ENCODE measurements at places on chromosomes 16 and 17.

- peak; percentile 25 for DNase-seq
These were observed 198.2 kb upstream of the CHMP6 start for GRCh38 chr17:80793421-80793820.

GRCh38 chr16:67999985-68000384 lies 701 bp upstream of the DPEP2 start:
- DNase-seq = no peak

- no peak for DNase-seq
These were observed 5.2 kb upstream of the TOB1 start for GRCh38 chr17:50871364-50871763.

DNA sequence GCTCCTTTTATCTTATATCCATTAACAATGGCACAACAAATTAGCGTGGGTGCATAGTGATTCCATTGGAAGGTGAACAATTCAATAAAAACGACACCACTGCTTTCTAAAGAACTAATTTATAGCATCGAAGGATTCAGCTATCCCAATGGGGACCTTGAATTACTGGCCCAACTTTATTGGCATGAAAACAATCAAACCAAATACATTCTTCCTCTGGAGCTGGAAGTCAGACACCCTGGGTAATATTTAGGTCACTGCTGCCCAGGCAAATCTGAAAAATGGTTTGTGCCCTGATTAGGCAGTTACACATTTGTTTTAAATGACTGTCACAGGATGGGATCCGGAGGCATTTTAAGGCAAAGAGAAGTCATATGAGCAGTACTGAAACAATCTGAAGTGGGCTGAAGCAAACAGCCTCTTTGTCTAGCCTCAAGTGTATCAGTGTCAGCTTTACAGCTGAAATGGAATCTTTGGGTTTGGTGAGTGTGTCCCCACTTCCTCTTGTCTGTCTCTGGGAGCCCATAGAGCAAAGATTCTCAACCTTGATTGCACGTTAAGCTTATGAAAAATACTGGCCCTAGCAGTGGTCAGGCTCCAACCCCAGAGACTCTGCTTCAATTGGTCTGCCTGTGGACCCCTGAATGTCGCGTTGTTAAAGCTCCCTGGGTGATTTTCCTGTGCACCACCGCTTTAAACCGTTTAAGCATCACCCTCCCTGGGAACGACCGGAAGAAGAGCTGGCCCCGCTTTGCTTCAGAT lies 30.3 kb downstream of the CDK5R1 start:
- DNase-seq = no peak

GRCh38 chr16:67865318-67865717 lies 7.5 kb upstream of the EDC4 start:
- peak; percentile 59 for DNase-seq

GRCh38 chr17:66310528-66311148 lies 8.2 kb downstream of the PRKCA start:
- DNase-seq = no peak

- DNase-seq = no peak
These were observed 4.0 kb upstream of the RNPS1 start for GRCh38 chr16:2271848-2272461.

GRCh38 chr16:6753553-6753952 lies 579.1 kb upstream of the RBFOX1 start:
- no peak for DNase-seq

DNA sequence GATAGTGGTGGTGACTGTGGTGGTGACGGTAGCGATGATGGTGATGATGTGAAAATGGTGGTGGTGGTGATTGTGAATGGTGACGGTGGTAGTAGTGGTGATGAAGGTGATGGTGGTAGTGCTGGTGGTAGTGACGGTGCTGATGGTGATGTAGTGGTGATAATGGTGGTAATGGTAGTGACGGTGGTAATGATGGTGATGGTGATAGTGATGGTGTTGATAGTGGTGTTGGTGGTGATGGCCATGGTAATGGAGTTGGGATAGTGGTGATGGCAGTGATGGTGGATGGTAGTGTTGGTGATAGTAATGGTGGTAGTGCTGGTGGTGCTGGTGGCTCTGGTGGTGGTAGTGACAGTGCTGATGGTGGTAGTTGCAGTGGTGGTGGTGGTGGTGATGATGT lies 14.7 kb upstream of the RBFOX1 start:
- DNase-seq = no peak

DNA sequence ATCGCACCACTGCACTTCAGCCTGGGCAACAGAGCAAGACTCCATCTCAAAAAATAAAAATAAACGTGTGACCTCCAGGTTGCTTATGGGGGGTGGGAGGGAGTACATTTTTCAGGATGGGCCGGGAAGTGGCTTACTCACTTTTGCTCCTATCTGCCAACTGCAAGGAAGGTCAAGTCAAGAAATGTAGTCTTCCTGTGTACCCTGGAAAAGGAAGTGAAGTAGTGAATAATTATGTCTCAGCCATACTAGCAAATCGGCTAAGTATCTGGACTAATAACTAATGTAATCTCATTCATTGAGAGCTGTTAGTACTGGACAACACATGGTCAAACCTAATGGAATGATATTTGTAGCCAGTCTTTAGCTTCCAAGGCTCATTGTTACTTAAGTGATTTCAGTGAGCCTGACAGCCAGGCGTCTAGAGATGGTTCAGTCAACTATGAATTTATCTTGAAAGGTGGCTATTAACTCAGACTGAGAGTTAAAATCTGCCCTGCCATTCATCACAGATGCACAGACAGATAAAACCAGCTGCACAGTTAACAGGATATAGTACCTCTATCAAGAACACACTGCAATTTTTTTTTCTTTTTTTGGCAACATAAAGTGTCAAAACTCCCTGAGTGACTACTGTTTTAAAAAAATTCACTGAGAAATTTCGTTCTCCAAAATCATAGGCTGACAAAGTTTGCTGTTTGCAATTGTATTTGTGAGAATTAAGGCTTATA lies 3.7 kb upstream of the TACO1 start:
- no peak for DNase-seq

DNA sequence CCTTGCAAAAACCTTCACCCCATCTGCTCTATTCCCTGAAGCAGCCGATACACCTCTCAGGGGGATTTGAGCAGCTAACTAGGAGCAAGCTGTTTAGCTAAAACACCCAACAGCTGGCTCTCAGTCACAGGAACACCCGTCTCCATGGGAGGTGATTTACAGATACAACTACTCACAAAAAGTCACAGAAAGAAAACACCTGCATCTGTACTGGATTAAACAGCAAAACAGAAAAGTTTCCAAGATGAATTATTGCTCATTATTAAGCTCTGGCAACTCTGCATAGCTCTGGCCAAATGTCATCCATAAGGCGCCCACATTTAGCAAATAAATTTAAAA lies 22.3 kb downstream of the GJC1 start:
- DNase-seq = no peak

GRCh38 chr17:79024901-79025737 lies 1.1 kb downstream of the C1QTNF1 start:
- peak; percentile 33 for DNase-seq

DNA sequence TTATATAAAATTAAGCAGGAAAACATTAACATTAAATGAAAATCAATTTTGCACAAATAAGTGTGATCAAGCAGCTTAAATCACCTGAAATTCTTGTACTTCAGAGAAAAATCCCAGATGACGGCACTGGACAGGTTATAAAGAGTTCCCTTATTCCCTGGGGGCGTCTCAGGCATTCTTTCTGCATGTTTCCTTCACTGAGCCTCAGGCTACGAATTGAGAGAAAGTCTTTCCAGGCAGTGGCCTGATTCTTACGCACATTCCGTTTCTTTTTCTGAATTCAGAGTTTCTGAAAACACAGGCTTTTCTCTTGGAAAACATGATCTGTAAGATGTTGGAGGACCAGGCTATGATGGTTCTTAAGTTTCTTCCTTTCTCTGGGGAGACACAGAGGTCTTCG lies 22.1 kb upstream of the PITPNM3 start:
- DNase-seq = no peak

DNA sequence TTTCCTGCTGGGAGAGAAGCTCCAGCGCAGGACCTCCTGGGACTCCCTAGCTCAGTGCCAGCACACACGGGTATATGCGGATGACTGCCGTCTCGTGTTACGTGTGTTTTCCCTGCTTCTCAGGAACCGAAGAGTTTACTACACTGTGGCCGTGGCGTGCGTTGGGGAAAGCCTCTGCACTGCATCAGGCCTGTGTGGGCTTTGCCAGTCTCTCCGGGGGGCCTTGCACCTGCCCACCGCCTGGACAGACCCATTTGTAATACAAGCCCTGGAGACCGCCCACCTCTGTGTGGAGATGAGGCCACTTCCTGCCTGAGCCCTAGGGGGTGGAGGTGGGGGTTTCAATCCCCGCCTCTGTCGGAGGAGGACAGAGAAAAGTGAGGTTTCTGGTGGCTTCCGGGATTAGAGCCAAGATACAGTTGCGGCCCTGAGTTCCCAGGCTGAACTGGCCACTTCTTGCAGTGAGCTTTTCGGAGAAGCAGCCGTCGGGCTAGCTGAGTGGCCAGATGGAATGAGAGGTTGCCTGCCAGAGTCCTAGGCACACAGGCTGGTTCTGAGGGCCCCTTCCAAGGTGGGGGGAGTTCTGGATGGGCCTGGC lies 43.4 kb upstream of the GSE1 start:
- DNase-seq = no peak

DNA sequence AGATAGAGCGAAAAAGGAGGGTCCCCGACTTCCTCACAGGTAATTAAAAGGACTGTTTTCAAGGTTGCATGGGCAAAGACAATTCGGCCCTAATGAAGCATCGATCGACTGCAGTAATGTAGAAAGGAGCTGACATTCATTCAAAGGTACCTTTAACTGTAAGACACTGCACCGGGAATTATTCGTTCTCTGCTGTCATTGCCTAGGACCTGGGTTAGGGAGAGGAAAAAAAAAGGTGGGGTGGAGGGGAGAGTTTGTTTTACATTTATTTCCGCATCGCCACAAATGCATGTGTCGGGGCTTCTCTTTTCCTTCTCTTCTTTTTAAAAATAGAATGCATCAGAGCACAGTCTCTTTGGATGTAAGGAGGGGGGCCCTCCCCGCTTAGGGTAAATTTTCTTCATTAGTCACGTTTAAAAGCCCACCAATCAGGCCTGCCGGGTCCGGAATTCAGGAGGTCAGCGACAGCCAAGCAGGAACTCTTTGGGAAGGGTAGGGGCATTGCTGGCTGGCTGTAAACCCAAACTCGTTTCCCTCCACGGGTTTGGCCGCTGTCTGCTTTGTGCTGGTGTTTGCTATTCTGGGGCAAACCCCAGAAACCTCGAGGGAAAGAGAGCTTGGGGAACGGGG lies 496.2 kb upstream of the ZFHX3 start:
- DNase-seq = no peak

GRCh38 chr17:81910840-81911276 lies 341 bp downstream of the PCYT2 start:
- DNase-seq = no peak

DNA sequence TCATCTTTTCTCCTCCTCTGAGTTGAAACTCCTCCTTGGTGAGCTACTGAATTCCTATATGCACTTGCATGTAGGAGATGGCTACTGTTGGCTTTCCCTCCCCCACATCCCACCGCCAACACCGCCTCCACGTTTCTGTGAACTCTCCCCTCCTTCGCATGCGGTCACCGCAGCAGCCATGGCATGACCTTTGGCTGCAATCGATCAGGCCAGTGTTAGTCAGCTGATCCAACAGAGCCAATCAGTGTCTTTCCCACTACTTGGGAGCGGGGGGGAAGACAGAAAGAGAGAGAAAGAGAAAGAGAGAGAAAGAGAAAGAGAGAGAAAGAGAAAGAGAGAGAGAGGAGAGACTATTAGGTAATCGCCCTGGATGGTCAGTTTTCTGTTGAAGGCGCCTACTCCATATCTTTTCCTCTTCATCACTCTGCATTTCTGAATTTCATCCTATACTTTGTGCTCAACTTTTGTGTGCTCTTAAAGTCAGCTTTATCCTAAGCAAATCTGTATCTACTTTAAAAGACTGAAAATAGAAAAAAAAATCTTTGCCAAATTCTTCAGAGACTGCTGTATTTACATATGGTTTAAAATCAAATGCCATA lies 22.7 kb downstream of the ASGR1 start:
- DNase-seq = no peak

- no peak for DNase-seq
These were observed 154.4 kb downstream of the ABCC12 start for GRCh38 chr16:48001324-48001895.

DNA sequence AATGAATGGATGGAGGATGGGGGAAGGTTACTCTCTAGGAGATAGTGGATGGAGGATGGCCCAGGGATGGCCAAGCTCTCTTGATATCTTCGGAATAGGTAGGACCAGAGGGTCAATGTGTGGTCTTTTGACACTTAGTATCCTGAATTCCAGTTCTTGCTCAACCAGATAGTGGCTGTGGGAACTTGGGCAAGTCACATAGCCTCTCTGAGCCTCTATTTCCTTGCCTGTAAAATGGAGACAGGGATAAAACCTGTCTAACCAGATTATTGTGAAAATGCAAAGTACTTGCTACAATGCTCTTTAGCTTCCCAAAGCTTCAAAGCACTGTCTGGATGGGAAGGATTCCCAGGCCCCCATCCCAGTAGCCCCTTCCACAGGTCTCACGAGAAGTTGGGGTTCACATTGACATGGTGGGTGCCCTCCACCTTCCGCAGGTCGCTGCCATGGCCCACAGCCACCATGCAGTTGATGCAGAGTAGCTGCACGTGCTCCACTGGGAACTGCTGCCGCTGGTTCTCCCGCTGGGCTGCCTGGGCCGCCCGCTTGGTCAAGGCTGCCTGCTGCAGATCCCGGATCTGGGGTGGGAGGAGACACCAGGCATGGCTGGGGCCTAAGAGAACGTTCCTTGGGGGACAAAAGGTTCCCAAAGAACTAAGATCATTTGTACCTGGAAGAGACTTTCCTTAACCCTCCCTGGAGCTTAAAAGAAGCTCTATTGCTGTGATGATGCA lies 5.1 kb upstream of the ZNF385C start:
- no peak for DNase-seq

- no peak for DNase-seq
These were observed 29.3 kb downstream of the UNC13D start for GRCh38 chr17:75814900-75815373.

GRCh38 chr16:81435103-81435502 lies 9.5 kb upstream of the CMIP start:
- no peak for DNase-seq

DNA sequence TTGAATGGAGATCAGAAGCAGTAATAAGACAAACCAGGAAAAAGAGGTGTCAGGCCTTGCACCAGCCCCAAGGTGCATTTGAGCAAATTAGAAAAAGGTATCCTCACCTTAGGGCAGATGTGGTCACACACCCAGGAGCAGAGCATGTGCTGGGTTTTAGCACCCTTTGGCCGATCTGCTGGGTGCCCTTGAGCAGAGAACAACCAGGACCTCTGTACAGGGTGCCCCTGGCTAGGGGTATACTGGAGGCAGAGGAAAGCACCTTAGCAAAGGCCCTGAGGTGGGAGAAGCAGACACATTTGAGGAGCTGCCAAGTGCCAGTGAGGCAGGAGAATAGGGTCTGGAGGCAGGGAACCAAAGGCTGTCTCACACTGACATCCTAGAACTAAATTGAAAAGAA lies 67.0 kb downstream of the IQCK start:
- DNase-seq = no peak

DNA sequence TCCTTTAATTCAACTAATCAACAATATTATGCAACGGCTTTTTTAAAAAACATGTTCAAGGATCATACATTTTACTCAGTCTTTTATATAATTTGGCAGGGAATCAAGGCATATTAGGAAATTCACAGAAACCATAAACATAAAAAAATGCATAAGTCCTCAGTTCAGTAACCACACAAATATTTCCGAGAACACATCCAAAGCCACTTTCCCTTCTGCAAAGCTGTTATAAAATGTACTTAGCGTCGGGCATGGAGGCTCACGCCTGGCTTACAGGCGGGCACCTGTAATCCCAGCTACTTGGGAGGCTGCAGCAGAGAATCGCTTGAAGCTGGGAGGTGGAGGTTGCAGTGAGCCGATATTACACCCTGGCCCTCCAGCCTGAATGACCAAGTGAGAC lies 9.7 kb upstream of the ZC3H7A start:
- DNase-seq = no peak

All from Caco-2 (cell line).